ENCODE measurements at places on chromosomes 1 and 21.

DNA sequence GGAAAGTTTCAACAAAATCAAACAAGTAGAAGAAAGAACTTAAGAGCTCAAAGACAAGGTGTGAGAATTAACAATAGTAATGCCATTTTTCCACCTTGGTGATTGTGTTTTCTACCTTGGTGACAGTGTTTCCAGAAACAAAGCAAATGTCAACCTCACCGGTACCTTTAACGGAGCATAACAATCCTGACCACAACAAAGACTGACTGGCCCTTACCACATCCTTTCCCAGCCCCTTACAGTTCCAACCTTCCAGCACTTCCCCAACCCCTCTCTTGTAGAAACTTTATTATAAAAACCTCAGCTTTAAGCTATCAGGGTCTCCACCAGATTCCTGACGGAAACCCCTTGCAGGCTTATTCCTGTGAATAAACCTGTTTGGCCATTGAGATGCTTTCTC, 16.7 kb downstream of the STYXL2 start:
- peak; percentile 77 for DNase-seq

DNA sequence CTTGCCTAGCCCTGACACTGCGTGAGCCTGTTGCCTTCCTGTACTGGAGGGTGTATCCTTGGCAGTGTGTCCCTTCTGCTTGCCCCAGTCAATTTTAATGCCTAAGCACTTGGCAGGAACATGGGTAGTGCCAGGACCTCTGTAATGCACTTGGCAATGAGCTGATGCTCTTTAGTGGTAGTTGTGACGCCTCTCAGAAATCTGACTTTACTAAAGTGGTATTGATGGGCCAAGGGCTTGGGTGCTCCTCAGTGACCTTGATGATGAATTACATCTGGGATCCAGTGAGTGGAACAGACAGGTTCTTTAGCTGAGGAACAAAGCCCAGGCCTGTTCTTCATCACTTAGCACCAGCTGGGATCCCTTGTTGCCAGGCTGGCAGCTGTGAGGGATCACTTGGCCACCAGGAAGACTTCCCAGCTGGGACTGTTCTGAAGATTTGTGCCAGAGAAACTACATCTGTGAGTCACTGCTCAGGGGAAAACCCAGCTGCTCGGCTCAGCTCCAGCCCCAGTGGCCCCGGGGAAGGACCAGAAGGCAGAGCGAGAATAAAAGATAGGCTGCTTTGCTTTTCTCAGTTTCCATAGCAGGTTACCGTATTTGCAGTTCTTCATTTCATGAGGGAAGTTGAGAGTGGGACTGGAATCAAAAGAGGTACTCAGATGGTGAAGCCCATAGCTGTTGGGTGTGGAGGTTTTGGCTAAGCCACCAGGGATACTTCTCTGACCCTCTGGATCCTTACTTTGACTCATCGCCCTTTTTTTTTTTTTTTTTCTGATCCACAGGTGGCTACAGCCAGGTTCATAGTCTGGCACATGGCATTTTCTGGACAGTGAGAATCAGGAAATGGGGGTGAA, 28.5 kb upstream of the KCNA2 start:
- DNase-seq: peak; percentile 26

GRCh38 chr21:41361786-41362604, at the start of gene MX2:
TSS of gene MX2 (plus strand) at chr21:41362027. CDS start at chr21:41376907, 14,880 bp downstream.
- peak; percentile 95 for DNase-seq

- DNase-seq: no peak
Measured at GRCh38 chr1:180486092-180486491, 16.3 kb downstream of the ACBD6 start.

- DNase-seq: no peak
Measured at GRCh38 chr1:8586438-8586837, 231.0 kb downstream of the RERE start.

DNA sequence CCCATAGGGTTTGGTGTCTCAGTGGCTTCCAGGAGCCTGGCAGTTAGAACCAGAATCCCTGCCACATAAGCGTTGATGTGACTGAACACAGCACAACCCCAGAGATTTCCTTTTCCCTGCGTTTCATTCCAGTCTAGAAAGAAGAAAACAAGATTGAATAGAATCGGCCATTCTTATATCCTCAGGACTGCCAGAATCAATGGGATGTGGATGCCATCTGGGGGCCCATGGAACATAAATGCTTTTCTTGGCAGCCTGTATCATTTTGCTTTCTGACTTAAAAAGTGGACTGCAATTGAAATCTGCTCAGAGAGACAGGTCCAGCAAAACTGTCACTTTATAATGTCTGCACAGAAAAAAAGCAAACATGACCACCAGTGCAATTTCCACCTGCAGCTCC, 80.3 kb downstream of the DISC1 start:
- no peak for DNase-seq

DNA sequence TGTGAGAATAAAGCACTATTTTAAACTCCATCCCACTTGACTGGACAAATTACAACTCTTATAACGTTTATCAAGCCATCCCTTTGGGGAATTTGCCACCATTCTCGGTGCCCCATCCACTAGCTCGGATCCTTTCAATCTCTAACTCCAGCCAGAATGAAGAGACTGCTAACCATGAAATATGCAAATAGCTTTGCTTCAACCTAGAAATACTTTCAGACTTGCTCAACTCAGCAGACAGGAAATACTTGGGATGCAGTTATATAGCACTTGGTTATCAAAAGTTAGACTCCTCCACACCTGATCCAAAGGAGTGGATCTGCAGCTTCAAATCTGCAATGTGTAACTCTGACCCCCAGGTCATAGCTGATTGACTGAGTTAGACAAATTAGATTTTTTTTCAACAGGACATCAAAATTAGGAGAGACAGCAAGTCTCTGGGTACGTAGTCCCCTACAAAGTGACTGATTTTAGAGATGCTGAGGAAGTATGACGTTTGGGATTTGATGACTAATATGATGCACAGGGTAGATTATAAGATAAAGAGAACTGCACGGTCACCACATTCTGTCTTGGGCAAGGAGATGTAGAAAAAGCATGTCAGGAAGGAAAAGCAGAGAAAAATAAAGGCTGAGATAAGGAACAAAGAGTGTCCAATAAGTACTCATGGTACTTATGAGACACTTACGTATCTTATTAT, 496.0 kb downstream of the AGBL4 start:
- DNase-seq: no peak

GRCh38 chr1:40780678-40781607, 2.6 kb upstream of the KCNQ4 start:
- DNase-seq: no peak

- DNase-seq: no peak
Measured at GRCh38 chr21:32934829-32935228, 90.9 kb upstream of the OLIG2 start.

DNA sequence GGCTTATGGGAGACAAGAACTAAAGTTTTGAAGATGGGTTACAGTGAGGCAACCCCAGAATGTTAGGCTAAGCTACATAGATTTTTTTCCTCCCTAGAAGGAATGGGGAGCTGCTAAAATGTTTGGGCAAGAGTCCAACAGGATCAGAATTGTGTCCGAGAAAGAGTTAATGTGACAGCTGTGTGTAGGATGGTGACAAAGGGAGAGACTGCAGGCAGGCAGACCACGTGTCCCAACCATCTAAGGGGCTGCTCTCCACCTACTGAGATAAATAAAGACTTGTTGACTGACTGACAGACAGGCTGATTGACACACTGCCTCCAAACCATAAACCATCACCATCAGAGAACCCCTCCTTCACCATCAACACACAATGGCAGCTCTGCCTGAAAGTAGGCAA, 133.7 kb upstream of the CTTNBP2NL start:
- no peak for DNase-seq

DNA sequence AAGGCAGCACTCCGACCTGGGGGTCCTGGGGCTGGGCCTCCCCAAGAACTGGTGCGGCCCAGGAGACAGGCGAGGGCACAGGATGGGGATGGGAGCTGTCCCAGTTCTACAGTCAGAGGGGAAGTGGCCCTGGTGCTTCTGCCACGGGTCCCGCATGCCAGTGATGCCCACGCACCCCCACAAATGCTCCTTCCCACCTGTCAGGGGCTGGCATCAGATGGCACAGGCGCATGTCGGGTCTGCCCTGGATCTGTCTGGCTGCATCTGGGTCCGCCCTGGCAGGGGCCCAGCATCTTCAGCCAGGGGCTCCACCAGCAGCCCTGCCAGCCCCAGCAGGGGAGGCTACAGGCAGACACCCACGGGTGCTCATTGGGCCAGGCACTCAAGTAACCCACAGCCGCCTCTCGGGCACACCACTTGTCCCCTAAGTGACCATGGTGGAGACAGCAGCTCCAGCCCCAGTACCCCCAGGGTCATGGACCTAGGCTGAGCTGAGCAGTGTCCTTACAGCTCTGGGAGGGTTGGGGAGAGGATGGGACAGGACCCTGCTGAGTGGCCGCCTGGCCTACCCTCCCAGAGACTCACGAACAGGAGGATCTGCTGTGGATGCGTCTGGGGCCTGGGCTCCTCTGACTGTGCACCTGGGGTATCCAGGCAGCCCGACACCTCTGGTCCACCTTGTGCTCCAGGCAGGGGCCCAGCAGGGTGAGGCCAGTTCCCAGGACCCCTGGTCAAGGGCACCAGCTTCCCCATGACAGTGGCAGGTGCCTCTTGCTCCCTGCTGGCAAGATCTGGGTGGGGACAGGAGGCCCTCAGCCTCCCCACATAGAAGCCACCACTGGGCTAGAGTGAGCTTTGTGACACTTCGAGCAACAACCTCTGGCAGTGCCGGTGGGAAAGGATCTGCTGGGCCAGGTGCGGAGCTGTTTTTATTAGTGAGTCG, 5.4 kb downstream of the SMIM1 start:
- DNase-seq: no peak

DNA sequence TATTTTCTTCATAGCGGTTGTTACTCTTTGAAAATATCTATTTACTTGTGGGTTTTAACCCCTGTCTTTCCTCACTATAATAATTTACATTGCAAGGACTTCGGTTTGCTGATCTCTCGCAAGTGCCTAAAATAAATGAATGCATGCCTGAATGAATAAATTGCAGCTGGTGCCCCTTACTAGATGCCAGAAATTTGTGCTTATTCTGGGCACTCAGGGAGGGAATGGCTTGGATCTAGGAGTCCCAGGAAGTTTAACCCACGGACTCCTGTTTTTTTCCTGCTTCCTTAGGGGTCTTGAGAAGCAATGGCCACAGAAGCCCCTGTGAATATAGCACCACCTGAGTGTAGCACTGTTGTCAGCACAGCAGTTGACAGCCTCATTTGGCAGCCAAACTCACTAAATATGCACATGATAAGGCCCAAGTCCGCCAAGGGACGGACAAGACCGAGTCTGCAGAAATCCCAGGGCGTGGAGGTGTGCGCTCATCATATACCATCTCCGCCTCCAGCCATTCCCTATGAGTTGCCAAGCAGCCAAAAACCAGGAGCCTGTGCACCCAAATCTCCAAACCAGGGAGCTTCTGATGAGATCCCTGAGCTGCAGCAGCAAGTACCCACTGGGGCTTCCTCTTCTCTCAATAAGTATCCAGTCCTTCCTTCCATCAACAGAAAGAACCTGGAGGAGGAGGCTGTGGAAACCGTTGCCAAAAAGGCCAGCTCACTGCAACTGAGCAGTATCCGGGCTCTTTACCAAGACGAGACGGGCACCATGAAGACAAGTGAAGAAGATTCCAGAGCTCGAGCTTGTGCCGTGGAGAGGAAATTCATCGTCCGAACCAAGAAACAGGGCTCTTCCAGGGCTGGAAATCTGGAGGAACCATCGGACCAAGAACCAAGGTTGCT, 4.2 kb upstream of the PLA2G2C start:
- no peak for DNase-seq

GRCh38 chr1:241356187-241356518, 852 bp downstream of the RGS7 start:
- DNase-seq: no peak

DNA sequence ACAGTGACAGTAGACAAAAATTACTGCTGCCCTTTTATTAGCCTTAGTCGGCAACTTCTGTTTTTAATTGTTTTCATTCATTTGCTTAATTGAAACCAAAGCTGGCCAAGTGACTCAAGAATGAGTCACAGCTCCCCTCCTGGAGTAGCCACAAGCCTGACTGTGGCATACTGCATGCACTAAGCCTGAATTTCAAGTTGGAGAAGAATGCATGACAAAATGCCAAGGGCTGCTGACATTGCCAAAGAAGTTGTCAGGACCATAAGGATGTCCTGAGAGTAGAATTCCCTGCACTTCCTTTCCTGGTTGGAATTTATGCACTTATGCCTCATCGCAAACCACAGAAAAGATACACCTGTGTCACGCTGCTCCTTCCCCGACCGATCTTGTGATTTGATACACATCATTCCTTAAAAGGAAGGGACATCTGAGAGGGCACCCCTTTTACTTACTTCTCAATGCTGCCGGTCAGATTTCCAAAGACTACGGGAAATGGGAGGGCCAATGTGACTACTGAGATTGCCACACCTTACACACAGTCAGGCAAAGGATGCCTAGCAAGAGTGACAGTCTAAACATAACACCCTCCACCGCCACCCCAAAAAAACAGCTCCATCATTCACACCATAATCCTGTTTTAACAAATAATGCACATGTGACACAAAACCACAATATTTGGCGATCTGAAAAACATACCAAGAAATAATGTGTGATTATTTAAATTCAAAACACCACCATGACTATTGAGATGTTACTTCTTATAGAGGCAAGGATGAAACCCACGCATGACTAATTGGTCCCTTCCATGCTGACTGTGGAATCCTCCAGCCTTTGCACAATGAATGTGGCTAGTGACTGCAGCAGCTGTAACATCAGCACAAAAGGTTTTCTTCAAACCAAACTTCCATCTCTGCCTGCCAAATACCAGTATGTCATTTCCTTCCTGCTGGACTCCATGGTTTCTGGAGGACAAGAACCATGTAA, 28.2 kb downstream of the VAV3 start:
- DNase-seq: no peak

DNA sequence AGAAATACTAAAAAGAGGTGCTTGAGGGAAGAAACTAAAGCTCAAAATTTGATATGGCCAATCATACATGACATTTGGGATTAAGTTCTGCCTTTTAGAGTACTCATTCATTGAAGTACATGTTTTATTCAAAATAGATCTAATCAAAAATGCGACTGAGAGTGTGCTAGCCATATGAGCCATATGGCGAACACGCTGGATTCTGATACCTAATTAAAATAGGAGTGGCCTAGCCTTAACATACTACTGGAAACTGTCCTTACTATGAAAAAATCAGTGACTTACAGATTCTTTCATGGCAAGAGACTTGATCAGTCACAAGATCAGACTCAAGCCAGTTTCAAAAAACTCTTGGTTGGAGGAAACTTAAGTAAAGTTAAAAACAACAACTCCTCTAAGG, 73.9 kb downstream of the PTGER3 start:
- no peak for DNase-seq

- no peak for DNase-seq
Measured at GRCh38 chr1:56890229-56890628, 35.6 kb downstream of the C8A start.

- DNase-seq: no peak
Measured at GRCh38 chr1:191963781-191964455, 194.3 kb upstream of the RGS18 start.

- no peak for DNase-seq
Measured at GRCh38 chr21:23780326-23780725, 1827.0 kb downstream of the MRPL39 start.

- DNase-seq: no peak
Measured at GRCh38 chr1:200634261-200635122, 13.9 kb upstream of the KIF14 start.
